ENCODE measurements at places on chromosomes 3 and 15. TPM values are rescaled to one million over a fixed set of nuclear protein-coding genes. Genes with fewer than 3 reads are reported as not detected.

- H3K27me3 ChIP-seq = no peaks in the 10 kb centered on the region
- no peak overlapping the region for H3K4me3 ChIP-seq
- H3K4me1 ChIP-seq = peaks cover 12% of the 10 kb centered on the region
Observed at GRCh38 chr15:78056714-78057269, 20.7 kb downstream of the TBC1D2B start.

DNA sequence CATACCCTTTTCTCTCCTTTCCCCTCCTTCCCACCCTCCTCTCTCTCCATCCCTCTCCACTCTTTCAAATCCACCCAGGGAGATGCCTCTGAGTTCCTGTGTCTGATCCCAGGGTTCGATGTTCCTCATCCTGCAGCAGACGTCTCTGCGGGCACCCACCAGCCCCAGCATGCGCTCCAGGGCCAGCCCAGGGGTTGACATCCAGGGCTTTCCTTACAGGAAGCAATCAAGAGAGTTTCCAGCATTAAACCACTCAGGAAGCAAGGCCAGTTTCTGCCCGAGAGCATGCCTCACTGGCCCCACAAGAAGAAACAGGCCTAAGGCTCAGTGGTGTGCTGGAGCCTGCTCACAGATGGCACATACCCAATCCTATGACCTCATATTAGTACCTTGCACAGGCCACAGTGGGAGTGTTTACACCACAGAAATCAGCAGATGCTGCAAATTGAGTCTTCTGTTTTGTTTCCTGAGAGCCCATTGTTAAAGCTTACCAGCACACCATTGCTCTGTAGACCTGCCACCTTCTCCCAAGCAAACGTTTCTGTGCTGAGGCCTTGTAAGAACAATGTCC lies 13.2 kb downstream of the SLC6A1 start:
- no peak overlapping the region for H3K4me3 ChIP-seq
- no peak overlapping the region for H3K27ac ChIP-seq
- no peak for DNase-seq
- H3K27me3 ChIP-seq = peaks cover 3% of the 10 kb centered on the region
- H3K36me3 ChIP-seq = no peaks in the 10 kb centered on the region
- H3K4me1 ChIP-seq = peaks cover 38% of the 10 kb centered on the region

- H3K27ac ChIP-seq = no peak overlapping the region
- no peak overlapping the region for H3K4me3 ChIP-seq
- peaks cover 8% of the 10 kb centered on the region for H3K4me1 ChIP-seq
- no peaks in the 10 kb centered on the region for H3K36me3 ChIP-seq
Observed at GRCh38 chr3:97987306-97987705, 15.1 kb upstream of the RIOX2 start.

- no peak overlapping the region for H3K27ac ChIP-seq
- H3K27me3 ChIP-seq = no peaks in the 10 kb centered on the region
- no peak overlapping the region for H3K4me3 ChIP-seq
Observed at GRCh38 chr15:74196175-74196574, 6.4 kb downstream of the STRA6 start.

DNA sequence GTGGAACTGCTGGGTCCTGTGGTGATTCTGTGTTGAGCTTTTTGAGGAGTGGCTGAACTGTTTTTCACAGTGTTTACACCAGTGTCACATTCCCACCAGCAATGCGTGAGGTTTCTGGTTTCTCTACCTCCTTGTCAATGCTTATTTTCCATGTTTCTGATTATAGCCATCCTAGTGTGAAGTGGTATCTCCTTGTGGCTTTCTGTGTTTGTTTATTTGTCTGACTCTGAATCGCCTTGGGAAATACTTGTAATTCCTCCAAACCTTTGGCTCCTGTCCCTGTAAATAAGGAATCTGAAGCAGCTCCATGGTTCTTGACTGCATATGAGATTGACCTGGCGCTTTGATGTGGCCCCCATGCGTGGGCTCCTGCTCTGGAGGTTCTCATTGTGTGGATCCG lies 20.6 kb downstream of the FAN1 start:
- H3K27ac ChIP-seq = no peak overlapping the region
- peaks cover 8% of the 10 kb centered on the region for H3K36me3 ChIP-seq
- no peak for DNase-seq
- H3K4me1 ChIP-seq = peaks cover 28% of the 10 kb centered on the region
- H3K27me3 ChIP-seq = no peaks in the 10 kb centered on the region

- no peak overlapping the region for H3K4me3 ChIP-seq
- peak; percentile 88 for DNase-seq
- peaks cover 48% of the 10 kb centered on the region for H3K27me3 ChIP-seq
- H3K36me3 ChIP-seq = no peaks in the 10 kb centered on the region
- H3K4me1 ChIP-seq = peaks cover 5% of the 10 kb centered on the region
- H3K27ac ChIP-seq = peak overlapping the region; percentile 7
Observed at GRCh38 chr3:187679638-187680396, 9.6 kb upstream of the SST start.

- H3K27ac ChIP-seq = no peak overlapping the region
- no peak for DNase-seq
- H3K4me3 ChIP-seq = no peak overlapping the region
- no peaks in the 10 kb centered on the region for H3K36me3 ChIP-seq
- peaks cover 7% of the 10 kb centered on the region for H3K4me1 ChIP-seq
- H3K27me3 ChIP-seq = peaks cover 24% of the 10 kb centered on the region
Observed at GRCh38 chr3:12438318-12438717, 46.0 kb upstream of the TSEN2 start.

DNA sequence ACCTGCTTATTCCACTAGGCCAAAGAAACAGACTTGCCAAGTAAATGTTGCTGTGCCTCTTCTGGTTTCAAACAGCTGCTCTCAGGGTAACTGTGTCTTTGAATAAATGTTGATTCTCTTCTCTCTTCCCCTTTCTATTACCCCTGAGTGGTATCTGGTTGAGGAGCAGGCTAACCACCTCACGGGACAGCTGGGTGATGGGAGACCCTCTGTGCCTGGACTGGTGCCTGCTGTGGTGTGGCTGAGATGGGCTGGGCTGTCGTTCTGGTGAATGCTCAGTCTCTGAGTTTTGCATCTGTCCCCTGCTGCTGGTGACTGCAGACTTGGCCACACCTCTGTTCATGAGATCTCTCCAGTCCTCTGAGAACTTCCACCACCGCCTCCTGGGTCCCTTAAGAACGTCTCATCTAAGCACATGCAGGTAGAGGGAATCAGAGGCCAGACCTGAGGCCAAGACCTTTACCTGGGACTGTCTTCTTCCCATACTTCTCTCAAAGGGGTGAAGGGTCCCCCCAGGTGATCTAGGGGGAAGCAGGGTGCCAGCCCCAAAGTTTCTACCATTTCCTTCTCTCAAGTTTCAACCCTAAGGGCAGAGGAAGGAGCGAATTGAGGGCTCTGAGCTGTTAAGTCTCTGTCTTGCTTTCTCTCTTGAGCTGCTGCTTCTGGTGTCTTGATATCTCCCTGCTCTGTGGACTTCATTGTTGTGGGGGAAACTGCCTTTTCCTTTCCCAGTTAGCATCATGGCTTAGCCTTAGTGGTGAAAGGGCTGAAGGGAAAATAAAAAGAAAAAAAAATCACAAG lies 252.9 kb downstream of the EBLN2 start:
- peaks cover 3% of the 10 kb centered on the region for H3K27me3 ChIP-seq
- H3K4me3 ChIP-seq = no peak overlapping the region
- H3K27ac ChIP-seq = no peak overlapping the region
- H3K4me1 ChIP-seq = peaks cover 4% of the 10 kb centered on the region

GRCh38 chr3:157088601-157089454 lies 71.1 kb downstream of the CCNL1 start:
- no peaks in the 10 kb centered on the region for H3K27me3 ChIP-seq
- no peaks in the 10 kb centered on the region for H3K36me3 ChIP-seq
- peak; percentile 95 for DNase-seq
- peak overlapping the region; percentile 92 for H3K4me3 ChIP-seq

DNA sequence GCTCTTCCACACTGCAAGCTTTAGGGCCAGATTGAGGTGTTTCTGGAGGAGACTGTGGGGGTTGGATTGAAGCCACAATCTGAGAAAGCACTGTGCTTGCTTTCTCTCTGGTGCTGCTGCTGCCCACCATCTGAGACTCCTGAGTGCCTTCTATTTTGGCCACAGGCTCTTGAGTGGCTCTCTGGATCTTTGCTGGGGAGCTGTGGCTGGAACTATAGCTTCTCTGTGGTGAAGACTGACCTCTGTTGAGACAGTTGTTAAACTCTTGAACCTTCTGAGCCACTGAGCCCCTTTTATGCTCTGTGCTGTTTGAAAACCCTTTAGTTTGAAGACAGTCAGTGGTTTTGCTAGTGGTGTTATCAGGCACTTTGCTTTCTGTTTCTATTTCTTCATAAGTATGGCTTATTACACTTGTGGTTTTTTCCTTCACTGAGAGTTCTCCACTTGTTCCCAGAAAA lies 108.7 kb upstream of the TSPAN3 start:
- no peak for DNase-seq
- no peaks in the 10 kb centered on the region for H3K27me3 ChIP-seq
- H3K36me3 ChIP-seq = peaks cover 5% of the 10 kb centered on the region
- H3K27ac ChIP-seq = no peak overlapping the region
- no peaks in the 10 kb centered on the region for H3K4me1 ChIP-seq
- no peak overlapping the region for H3K4me3 ChIP-seq

DNA sequence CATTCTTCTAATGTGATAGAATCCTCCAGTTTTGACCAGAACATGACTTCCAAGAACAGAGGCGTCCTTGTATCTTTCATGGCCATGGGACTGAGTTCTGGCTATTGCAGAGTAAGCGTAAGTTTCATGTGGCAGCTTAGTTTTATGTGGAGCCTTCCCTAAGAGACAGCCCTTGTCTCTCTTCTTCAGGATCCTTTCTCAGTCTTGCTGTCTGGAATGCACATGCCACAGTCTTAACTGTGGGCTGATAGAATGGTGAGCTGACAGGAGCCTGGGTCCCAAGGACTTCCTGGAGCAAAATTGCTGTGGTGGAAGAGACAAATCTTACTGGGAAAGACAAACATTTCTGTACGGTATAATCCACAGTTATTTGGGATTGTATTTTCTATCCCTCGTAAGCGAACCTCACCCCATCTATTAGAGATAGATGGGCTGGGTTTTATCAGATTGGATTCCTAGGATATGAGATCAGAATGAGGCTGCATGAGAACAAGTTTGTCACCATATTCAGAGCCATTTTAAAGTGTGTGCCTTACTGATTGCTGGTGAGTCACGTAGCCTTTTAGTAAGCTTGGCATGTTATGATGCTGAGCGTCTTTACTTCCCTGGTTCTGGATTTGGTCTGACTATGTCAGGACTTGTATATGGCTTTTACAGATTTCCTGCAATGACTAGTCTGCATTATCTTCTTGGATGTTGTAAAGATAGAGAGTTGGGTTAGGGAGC lies 32.8 kb downstream of the CDIN1 start:
- H3K4me1 ChIP-seq = no peaks in the 10 kb centered on the region
- H3K27ac ChIP-seq = no peak overlapping the region
- no peaks in the 10 kb centered on the region for H3K36me3 ChIP-seq
- no peak overlapping the region for H3K4me3 ChIP-seq
- H3K27me3 ChIP-seq = no peaks in the 10 kb centered on the region
- no peak for DNase-seq

GRCh38 chr3:178202194-178202593 lies 334.0 kb upstream of the KCNMB2 start:
- H3K36me3 ChIP-seq = peaks cover 3% of the 10 kb centered on the region
- no peak overlapping the region for H3K27ac ChIP-seq
- H3K27me3 ChIP-seq = no peaks in the 10 kb centered on the region

DNA sequence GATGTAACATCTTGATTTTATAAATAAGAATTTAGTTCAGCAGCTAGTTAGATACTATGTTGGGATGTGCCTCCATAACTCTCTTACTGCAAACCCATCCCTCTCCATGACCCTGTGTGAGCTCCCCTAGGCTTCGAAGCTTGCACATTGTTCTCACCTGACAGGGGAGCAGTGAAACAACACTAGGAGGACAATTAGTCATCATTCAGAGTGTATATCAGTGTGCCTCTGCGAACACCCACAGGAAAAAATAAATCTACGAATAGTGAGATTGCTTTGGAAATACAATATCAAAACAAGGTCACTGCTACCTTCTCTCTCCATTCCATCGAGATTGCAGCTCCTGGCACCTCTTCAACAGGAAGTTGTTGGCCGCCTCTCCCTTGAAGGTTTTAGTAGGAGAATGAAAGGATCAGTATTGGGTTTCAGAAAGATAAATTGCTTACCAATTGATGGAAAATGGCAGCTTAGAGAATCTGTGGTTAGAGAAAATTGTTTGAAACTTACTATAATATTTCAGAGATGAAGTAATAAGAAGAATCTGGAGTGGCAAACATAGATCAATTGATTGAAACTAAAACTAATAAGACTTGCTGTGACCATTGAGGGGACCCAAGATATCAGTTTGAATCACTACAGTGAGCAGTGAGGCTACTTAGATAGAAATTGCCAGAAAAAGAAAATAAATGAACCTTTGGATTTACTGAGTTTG lies 103.2 kb downstream of the CHL1 start:
- H3K36me3 ChIP-seq = no peaks in the 10 kb centered on the region
- DNase-seq = no peak
- H3K27ac ChIP-seq = peak overlapping the region; percentile 67
- H3K4me3 ChIP-seq = no peak overlapping the region
- H3K4me1 ChIP-seq = peaks cover 6% of the 10 kb centered on the region

DNA sequence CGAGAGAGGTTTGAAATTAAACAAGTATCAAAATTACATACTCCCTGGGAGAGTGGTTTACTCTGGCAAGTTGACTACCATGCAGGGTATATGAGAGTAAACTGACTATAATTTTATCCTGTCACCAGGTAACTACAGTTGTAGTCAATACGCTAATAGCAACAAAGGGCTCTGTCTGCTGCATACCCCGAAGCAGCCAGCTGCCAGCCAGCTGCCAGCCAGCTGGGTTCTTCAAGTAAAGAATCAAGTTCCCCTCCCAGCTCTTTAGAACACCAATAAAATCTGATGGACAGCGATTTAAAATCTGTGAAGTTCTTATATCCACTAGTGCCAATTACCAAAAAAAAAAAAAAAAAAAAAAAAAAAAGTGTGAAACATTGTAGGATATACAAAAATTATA lies 417.7 kb upstream of the CFAP20DC start:
- H3K4me3 ChIP-seq = no peak overlapping the region
- DNase-seq = no peak
- no peak overlapping the region for H3K27ac ChIP-seq
- H3K4me1 ChIP-seq = peaks cover 6% of the 10 kb centered on the region

DNA sequence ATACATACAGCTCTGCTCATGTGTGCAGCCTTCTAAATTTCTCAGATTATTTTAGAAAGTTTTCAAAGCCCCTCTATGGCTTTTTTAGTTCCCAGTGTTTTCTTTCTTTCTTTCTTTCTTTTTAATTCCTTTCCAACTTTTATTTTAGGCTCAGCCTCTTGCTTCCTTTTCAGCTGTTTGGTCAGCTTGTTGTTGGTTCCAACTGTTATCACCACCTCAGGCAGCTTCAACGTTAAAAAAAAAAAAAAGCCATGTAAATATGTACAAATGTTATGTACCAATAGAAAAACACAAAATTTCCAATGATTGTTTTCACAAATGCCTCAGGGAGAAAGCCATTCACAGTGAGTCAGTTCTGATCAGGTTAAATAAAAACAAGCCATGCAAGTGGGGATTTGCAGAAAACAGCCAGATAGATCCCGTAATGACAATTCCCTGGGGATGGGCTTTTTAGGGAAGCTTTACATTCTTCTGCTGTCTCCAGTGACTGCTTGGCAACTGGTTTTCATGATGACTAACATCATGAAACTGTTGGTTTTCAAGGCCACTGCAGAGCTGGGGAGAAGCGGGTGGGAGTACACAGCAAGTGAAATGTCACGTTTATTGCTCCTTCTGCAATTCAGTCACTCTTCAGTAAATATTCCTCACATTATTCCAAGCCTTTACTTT lies 908.4 kb downstream of the EPHA3 start:
- H3K27ac ChIP-seq = no peak overlapping the region
- no peaks in the 10 kb centered on the region for H3K36me3 ChIP-seq
- DNase-seq = no peak
- no peaks in the 10 kb centered on the region for H3K27me3 ChIP-seq
- no peak overlapping the region for H3K4me3 ChIP-seq

CYP11A1 gene
- 1.0 TPM for total RNA-seq

PSTPIP1 gene
- 1.5 TPM for total RNA-seq

SIDT1 gene
- total RNA-seq = 0.23 TPM

MESP2 gene
- total RNA-seq = 0.36 TPM

CTDSPL gene
- 36.8 TPM for total RNA-seq

AP3B2 gene
- total RNA-seq = 17.4 TPM

IL17RE gene
- total RNA-seq = 1.7 TPM
